ENCODE measurements at places on chromosomes 5 and 9.

DNA sequence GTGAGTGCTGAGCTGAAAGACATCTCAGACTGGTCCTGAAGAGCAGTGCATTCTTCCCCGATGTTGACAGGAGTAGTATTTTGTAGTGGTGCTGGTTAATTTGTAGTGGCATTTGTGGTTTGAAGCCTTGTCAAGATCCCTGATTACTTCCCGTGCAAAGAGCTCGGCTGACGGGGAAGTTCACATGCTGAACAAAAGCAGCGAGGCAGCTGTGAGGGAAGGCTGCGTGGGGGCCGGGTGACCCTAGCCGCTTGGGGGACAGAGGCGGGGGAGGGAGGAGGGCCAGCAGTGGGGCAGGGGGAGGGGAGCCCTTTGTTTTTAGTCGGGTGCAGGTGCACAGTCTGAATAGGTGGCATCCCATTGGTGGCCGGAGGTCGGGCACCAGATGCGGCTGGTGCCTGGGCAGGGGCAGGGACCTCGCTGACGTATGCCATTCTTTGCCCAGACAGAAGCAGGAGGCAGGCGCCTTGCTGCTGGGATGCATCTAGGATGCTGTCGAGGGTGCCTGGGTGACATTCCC lies 64.7 kb downstream of the CRB2 start:
- DNase-seq: no peak

DNA sequence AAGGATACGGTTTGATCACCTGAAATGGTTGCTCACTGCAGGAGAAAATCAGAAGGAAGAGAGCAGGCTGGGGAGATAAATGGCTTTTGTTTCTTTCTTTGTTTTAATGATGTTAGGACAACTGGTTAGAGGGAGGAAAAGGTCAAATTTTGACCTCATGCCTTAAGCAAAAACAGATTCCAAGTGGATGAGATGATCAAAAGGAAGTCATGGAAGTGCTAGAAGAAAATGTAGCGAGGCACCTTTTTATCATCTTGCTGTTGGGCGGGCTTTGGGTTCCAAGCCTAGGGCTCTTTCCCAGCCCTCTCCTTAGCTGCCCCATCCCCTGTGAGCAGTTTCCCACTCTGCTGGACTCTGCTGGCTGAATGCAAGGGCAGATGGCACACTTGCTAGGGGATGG lies 127.9 kb downstream of the ADAMTS2 start:
- no peak for DNase-seq

DNA sequence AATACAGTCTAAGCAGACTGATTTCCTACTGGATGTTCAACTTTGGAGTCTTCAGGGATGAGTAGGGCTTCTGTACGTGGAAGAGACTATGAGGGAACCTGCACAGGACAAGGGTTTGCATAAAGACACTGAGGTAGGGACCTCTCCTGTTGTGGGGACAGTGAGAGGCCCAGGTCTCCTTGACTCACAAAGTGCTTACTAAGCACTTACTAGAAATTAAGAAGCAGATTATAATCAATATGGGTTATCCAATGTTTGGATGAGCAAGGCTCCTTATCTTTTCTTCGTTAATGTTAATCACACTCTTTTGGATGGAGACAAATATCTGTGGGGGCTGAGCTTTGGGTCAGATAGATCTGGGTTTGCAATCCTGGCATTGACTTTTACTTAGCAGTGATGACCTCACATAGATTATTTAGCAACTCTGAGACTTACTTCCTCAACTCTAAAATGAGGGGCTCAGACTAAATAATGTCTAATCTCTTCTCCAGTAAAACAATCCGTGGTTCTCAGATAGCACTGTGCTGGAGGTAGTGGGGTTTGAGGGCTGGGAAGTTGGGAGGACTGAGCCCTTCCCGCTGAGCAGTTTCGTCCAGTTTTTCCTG lies 45.9 kb downstream of the PDCD1LG2 start:
- DNase-seq: no peak

- no peak for DNase-seq
Measured at GRCh38 chr5:142601432-142601831, 84.5 kb downstream of the FGF1 start.

DNA sequence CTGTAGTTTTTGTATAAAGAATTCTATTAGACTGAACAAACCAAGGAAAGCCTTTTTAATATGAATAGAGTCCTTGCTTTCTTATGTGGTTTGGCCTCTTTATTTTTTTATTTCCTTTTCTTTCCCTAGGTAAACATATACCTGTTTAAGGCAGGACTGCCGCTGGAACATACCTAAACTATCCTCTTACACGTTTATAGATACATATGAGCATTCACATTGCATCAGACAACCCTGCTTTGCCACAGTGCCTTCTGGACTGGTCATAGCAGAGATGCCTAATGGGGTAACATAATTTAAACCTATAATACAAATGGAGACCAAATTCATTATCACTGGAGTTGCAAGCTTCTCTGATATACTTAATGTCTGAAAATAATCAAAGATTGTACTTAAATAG lies 12.5 kb downstream of the GRAMD2B start:
- no peak for DNase-seq

DNA sequence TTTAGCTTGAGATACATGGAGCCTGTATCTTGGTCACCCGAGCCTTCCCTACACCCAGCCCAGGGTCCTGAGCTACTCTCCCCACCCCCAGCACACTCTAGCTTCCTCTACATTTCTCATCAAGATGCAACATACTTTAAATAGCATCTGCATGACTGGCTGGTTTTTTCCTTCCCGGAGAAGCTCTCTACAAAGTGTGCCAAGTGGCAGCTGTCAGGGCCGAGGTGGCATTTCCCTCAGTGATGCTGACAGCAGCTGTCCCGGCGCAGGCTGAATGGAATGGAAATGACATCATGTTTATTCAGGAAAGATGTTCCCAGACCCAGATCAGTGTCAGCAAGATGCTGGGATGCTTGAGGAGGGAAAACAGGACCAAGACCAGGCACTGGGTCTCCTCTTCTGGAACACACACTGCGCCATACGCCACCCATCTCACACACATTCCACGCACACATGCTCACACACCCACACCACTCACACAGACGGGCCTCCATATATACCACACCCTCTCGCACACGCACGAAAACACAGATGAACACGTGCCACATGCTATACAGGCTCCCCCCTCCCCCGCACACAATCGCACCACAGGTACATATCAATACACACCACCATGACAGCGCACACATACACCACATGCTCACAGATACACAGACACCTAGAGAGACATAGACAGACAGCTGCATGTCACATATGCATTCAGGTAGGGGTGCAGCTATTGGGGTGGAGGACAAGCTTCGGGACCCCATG lies 67.8 kb downstream of the LHX2 start:
- DNase-seq: no peak

DNA sequence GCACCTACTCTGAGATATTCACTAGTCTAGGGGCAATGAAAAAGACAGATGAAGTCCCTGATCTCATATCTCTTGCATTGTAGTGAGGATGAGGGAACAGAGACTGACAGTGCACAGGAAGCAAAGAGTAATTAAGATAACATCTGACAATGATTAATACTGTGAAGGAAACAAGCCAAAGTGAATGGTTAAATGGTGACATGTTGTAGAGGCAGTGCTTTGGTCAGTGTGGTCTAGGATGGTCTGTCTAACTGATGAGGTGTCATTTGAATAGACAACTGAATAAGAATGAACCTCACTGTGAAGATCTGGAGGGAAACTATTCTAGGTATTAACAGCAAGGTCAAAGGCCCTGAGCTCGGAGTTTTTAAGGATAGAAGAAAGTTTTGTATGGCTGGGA lies 333.3 kb upstream of the GRIA1 start:
- no peak for DNase-seq

DNA sequence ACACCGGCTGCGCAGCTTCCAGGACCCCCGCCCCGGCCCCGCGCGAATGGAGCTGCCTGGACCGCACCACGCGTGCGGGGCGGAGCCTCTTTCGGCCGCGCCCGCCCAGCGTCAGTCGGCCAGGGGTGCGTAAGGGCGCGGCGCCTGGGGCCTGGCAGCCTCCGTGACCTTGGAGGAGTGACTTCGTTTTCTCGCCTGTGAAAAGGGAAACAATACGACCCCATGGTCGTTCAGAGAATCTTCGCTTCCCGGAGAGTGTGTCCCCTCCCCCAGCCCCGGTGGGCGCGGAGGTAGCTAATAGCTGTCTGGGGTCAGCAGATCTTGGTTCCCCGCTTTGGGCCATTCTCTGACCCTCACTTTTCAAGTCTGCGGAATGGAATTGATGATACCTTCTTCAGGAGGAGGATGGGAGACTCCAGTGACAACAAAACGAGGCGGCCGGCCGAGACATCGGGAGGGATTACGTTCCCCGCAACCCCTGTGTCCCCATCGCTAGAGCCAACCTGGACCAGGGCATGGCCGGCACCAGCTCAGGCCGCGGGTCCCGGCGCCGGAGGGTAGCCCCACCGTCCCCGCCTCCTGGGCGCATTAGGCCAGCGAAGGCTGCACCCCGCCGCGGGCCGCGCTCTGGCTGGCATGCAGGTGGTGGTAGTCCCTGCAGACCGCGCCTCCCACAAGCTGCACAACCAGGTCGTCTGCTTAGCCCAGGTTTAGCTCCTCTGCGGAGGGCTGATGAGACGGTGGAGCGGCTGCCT lies 5.5 kb upstream of the CDHR2 start:
- DNase-seq: peak; percentile 59

- DNase-seq: no peak
Measured at GRCh38 chr9:109418827-109419226, 79.3 kb downstream of the PTPN3 start.

GRCh38 chr5:42993516-42994245 lies 46.4 kb downstream of the ANXA2R start:
- DNase-seq: peak; percentile 62

GRCh38 chr5:153470736-153471135 lies 19.7 kb upstream of the GRIA1 start:
- no peak for DNase-seq

DNA sequence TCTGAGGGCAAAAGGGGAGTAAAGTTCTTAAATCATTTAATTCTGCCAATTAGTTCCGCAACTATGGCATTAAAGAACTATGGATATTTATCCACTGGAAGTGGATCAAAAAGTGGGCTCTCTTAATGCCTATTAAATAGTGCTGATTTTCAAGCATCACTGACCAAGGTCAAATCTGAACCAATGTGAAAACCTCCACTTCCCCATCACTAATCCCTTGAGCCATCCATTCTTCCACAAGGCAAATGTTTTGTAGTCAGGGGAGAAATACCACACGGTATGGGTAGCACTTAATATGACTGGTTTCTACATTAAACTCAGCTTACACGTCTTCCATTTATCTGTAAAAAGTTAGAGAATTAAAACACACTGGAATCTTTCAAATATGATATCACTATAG lies 57.6 kb downstream of the MLLT3 start:
- no peak for DNase-seq

DNA sequence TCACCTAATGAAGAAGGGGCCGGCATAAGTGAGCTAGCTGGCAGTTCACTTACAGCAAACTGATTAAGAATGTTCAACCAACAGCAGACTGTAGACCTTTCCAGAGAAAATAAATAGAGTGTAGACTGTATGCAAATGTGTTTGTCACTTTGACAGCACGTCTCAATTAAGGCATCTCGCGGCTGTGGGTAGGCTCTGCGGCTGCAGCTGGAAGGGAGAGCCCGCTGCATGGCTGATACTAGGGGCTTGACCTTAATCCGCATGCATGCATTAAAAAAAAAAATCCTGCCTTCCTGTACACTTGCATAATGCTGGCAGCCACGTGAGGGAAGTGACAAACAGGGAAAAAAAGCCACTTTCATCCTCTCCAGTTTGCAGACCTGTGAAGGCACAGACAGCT lies 82.3 kb downstream of the CRB2 start:
- no peak for DNase-seq

DNA sequence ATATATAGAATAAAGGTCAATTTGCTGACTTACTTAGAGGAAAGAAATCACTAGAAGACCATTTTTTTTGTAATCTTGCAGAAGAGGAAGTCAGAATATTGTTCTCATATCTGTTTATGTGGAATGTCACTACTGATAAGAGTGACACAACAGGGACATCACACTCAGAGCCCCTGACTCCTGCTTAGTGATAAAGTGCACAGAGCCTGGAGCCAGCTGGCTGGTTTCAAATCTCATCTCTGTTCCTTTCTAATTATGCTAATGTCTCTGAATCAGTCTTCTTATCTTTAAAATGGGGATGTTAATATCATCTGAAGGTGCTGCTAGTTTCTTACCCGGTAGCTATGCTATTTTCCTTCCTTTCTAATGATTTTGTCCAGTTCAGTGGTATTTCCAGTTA lies 58.6 kb upstream of the LIFR start:
- no peak for DNase-seq

GRCh38 chr9:128421482-128421996 lies 882 bp downstream of the CERCAM start:
- no peak for DNase-seq

- no peak for DNase-seq
Measured at GRCh38 chr5:69502767-69503488, 10.3 kb downstream of the OCLN start.

GRCh38 chr9:81456431-81457006 lies 232.8 kb downstream of the TLE1 start:
- no peak for DNase-seq

DNA sequence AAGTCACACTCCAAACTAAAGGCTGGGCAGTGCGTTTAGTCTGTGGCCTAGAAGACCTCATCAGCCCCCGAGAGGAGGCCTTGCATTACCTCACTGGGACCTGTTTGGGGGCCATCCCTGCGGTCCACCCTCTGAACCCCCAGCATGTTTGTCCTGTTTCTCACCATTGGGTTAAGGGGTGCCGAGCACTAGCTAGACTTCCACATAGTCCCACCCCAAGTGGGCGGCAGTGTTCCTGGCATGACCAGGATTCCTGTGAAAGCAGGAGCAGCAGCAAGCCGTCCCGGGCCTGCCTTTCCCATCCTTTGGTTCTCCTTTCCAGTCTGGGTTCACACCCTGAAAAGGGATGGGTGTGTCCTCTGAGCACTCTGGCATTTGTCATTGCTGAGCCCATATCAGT lies 26.6 kb upstream of the SAP30L start:
- no peak for DNase-seq

- no peak for DNase-seq
Measured at GRCh38 chr5:87300744-87301143, 33.1 kb downstream of the RASA1 start.

GRCh38 chr5:67095346-67096171 lies 101.0 kb downstream of the CD180 start:
- DNase-seq: no peak

- DNase-seq: no peak
Measured at GRCh38 chr5:151456321-151456940, 9.0 kb downstream of the SLC36A1 start.

- no peak for DNase-seq
Measured at GRCh38 chr5:141692533-141692888, 10.5 kb upstream of the ARAP3 start.

GRCh38 chr5:82719368-82719767 lies 357.8 kb downstream of the TMEM167A start:
- DNase-seq: no peak

GRCh38 chr9:122609804-122610203 lies 4.7 kb upstream of the OR1Q1 start:
- no peak for DNase-seq

- DNase-seq: no peak
Measured at GRCh38 chr5:94872526-94872925, 254.1 kb downstream of the SLF1 start.

DNA sequence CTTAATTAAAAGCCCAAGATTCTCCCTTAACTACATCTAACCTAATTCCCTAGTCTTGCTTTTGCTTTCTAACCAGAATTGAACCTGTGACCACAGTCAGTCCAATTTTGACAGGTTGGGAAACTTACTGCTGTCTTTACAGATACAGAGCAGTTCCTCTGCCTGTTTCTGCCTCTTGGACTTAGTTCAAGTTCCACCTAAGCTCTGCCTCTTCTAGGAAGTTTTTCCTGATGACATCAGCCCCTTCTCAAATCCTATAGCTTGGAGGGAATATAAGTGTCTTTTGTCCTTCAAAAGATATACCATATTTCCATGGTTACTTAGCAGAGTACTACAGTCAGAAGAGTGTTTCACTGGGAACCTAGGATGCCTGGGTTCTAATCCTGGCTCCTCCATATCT lies 31.7 kb downstream of the BRINP1 start:
- DNase-seq: no peak
